ENCODE measurements at places on chromosomes 1 and 21.

DNA sequence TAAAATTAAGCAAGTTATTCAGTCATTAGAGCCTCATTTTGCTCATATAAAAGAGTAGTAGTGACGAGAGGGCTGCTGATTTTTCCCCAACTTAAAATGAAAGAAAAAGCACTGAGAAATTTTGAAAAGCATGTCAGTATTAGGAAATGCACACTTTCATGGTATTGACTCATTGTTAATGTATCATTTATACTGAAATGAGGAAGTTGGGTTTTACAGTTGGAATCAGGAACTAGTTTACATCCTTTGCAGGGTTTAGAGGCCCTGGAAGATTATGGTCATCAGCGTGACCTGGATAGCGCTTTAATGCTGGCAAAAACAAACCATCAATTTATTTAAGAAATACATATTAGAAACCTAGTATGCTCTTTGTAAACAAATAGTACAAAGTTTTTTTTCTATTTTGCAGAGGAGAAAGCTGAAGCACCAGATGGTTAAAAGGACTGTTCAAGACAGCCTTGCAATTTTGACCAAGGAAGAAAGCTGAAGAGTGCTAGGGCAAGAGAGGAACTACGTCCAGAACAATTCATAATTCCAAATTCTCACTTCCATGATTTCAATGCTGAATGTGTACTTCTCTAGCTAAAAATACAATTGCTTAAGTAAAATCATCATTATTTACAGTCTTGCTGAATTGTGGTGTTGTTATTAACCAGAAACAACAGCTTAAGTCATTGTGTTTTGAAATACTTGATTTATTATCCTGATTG is 94.8 kb upstream of the SGIP1 start:
- no peak for DNase-seq

DNA sequence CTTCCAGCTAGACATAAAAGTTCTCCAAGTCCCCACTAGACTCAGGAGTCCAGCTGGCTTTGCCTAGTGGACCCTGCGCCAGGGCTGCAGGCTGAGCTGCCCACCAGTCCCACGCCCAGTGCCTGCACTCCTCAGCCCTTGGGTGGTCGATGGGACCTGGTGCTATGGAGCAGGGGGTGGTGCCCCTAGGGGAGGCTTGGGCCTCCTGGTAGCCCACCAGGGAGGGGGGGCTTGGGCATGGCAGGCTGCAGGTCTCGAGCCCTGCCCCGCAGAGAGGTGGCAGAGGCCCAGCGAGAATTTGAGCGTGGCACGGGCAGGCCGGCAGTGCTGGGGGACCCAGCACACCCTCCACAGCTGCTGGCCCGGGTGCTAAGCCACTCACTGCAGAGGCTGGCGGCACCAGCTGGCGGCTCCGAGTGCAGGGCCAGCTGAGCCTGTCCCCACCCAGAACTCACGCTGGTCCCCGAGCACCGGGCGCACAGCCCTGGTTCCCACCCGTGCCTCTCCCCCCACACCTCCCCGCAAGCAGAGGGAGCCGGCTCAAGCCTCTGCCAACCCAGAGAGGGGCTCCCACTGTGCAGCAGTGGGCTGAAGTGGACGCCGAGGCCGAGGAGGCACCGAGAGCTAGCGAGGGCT is 30.2 kb upstream of the GBP5 start:
- no peak for DNase-seq

GRCh38 chr1:234835239-234835638 is 225.3 kb upstream of the IRF2BP2 start:
- DNase-seq, result no peak

DNA sequence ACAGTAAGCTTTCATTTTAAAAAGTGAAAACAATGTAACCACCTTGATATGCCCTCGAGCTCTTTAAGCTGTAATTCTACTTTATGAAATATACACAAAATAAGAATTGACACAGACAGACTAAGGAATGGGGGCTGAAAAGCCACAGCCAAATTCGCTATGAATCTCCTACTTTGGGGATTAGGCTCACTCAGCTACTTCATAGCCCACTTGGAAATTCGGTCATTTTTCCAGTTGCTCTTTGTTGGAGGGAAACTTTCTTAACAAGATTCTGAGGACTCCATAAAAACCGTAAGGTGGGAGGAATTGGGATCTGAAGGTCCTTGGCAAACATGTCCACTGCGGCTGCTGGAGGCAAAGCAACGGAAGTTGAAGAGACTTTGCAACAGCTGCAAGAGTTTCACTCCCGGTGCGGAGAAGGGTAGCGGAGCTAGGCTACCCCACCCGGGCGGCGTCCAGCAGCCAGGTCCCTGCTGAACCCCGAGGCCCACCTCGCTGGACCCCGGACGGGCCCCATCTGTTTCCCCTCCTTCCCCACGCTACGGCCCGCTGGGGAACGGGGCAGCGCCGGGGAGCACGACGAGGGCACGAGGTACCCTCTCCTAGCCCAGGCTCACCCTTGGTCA is 634 bp downstream of the MYCBP start:
- DNase-seq, result no peak

DNA sequence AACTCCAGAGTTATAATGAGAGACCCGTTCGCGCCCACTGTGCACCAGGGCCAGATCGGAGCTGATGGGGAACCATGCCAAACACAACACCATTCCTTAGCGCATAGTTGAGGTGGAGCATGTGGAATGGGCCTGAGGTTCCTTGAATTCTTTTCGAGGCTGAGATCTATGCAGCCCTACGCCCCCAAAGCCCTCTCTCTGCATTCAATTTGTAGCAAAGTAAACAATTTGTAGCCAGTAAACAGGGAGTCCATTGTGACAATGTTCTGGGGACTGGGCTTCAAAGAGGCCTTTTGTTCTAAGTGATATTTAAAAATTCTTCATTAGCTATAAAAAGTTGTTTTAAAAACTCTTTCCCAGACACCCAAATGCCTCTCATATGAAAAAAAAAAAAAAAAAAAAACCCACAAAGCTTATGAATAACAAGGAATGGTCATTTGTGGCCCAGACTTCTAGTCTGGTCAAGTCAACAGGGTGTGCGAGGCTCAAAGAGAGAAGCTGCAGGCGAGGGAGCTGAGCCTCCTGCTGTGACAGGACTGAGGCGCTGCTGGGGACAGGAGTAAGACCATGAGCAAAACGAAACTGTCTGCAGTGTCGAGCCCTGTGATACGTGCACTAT is 30.6 kb upstream of the KCNE2 start:
- no peak for DNase-seq

GRCh38 chr1:97538113-97538512 is 382.7 kb downstream of the DPYD start:
- DNase-seq, result no peak

- no peak for DNase-seq
These were observed 87.1 kb upstream of the LYST start for GRCh38 chr1:235953801-235954200.

GRCh38 chr1:54794451-54795355 is 6.4 kb downstream of the TTC22 start:
- DNase-seq, result no peak
